Stimulated activated CD8-positive, alpha-beta memory T cell treated with anti-CD3 and anti-CD28 coated beads, Interleukin-12 subunit alpha, Interleukin-12 subunit beta, amount 100 ng/mL, for 4 hours (primary cell): ENCODE measurements at places on chromosomes 1 and 21.

DNA sequence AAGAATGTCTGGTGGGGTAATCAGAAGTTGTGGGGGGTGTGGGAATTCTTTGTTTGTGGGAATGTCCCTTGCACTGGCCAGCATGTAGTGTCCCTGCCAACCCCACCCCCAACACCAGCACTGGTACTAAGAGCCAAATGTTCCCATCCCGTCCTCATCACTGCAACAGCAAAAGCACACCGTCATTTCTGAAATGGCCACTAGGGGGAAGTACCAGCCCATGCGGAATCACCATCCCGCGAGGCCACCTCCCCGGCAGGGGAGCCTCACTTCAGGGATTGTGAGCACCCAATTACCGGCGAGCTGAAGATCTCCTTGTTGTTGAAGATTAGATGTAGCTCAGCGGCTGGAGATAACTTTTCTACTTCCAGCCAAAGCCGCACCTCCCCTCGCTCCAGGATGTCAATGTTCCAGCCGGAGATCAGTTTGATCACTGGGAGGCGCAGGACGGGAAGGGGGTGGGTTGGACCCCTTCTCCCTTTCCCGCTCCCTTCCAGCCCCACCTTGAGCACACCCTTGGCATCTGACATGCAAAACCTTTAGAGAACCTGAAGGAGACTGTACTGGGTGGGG, 41.0 kb downstream of the MYOM3 start:
- DNase-seq: peak; percentile 48

- no peak for DNase-seq
Measured at GRCh38 chr1:17596651-17597509, 57.4 kb downstream of the ARHGEF10L start.

- DNase-seq: no peak
Measured at GRCh38 chr1:29497395-29498125, 261.2 kb downstream of the PTPRU start.

- DNase-seq: no peak
Measured at GRCh38 chr1:24102961-24103360, 9.0 kb downstream of the MYOM3 start.
